Stimulated activated CD4-positive, alpha-beta T cell treated with anti-CD3 and anti-CD28 coated beads, TNF-alpha, amount 100 ng/mL, for 1 hour (primary cell): ENCODE measurements at places on chromosomes 1 and 21.

DNA sequence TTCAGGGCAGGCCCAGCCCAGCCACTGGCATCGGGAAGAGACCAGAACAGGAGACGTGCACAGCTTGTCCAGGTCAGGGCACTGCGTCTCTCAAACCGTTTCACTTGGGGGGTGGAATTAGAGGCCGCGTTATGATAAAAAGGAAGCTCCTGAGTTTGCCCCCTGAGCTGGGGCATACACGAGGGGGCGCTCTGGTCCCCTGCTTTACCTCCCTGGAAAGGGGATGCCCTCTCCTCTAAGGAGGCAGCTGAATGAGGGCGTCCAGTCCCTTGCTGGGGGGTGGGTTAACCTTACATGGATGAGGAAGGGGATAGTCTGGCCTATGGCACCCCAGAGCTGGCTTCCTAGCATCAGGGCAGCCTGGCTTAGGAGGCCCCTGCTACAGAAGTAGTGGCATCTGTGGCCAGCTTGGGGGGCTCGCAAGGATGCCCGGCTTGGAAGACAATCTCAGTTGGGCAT lies 2.3 kb downstream of the MYOG start:
- no peak for DNase-seq

GRCh38 chr1:207001492-207002245 lies 30.9 kb downstream of the C1orf116 start:
- DNase-seq: no peak

GRCh38 chr1:170156594-170156993 lies 10.8 kb downstream of the NTMT2 start:
- no peak for DNase-seq

GRCh38 chr1:233015965-233016364 lies 65.6 kb downstream of the NTPCR start:
- DNase-seq: no peak

DNA sequence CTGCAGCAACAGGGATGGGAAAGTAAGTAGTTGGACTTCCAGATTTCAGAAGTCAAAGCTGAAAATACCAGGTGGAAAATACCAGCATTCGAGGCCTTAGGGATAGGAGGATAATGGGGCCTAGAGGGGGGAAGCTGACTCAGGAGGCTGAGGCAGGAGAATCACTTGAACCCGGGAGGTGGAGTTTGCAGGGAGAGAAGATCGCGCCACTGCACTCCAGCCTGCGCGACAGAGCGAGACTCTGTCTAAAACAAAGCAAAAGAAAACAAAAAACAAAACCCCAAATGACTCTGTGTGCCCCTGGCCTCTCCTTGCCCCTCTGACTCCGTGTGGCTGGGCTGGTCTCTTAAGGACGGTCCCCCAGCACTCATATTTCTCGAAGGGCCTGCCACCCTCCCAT lies 3.4 kb downstream of the SH2D2A start:
- DNase-seq: no peak

DNA sequence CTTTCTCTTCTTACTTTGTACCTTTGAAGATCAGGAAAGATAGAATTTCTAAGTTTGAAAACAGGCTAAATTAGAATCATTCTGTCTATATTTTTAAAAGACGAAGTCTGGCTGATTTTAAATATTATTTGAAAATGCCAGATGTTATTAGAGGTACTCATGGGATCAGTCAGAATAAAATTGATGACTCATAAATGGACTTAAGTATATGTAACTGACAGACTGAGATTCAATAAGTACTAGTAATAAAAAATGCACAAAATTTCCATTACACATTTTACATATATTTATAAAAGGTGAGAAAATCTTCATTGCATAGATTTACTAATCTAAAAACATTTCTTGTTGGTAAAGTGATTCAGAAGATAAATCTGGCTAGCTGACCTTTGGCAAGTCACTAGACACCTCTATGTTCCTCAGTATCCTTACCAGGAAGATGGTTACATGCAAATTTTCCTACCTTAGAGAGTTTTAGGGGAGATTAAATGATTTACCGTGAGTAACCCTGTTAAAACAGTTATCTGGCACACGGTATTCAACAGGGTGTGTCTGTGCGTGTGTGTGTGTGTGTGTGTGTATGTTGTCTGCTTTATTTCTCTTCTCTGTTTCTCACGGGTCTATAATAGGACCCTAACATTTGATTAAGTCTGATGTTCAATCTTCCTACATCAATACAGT lies 189.0 kb downstream of the RUNX1 start:
- DNase-seq: no peak

DNA sequence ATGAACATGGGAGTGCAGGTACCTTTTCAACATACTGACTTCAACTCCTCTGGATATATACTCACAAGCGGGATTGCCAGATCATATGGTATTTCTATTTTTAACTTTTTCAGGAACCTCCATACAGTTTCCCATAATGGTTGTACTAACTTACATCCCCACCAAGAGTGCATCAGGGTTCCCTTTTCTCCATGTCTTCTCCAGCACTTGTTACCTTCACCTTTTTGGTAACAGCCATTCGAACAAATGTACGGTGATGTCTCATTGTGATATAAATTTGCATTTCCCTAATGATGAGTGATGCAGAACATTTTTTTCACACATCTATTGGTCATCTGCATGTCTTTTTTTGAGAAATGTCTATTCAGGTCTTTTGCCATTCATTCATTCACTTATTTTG lies 25.9 kb upstream of the ACTA1 start:
- DNase-seq: no peak

DNA sequence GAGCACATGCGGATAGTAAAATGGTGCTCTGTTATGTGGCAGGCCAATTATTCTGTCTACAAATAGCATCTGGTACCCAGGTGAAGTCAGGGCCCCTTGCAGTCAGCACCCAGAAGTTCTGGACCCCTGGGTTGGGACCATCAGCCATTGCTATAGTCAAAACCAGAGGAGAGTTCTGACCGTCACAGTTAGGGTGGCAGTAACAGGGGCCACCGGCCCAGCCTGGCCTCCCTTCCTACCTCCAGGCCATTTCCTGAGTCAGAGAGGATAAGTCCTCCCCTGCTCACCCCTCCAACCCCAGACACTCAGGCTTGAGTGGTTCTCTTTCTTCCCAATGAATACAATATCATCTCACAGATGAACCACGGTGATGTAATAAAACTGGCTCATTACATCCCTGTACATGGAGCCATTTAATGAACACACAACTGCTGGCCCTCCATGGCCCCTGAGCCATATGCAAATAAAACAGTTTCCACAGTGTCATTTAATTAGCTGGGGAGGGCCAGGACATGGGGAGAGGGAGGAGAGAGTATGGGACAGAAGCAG lies 673.6 kb downstream of the MATN1 start:
- DNase-seq: no peak
